Pancreas (tissue), 10 donors: ENCODE measurements at places on chromosomes 12 and 14. TPM values are rescaled to one million over a fixed set of nuclear protein-coding genes. Genes with fewer than 3 reads are reported as not detected.

The PHC1 gene
- polyA plus RNA-seq: 45.1 TPM

The ACTR10 gene
- 21.8 TPM for polyA plus RNA-seq

- no peak for DNase-seq
Observed at GRCh38 chr12:117321572-117321971, 39.9 kb downstream of the NOS1 start.

GRCh38 chr14:25349269-25349668, 299.3 kb upstream of the STXBP6 start:
- no peak for DNase-seq
